Left lung (tissue), 14 donors: ENCODE measurements at places on chromosomes 3 and 15. TPM values are rescaled to one million over a fixed set of nuclear protein-coding genes. Genes with fewer than 3 reads are reported as not detected.

DNA sequence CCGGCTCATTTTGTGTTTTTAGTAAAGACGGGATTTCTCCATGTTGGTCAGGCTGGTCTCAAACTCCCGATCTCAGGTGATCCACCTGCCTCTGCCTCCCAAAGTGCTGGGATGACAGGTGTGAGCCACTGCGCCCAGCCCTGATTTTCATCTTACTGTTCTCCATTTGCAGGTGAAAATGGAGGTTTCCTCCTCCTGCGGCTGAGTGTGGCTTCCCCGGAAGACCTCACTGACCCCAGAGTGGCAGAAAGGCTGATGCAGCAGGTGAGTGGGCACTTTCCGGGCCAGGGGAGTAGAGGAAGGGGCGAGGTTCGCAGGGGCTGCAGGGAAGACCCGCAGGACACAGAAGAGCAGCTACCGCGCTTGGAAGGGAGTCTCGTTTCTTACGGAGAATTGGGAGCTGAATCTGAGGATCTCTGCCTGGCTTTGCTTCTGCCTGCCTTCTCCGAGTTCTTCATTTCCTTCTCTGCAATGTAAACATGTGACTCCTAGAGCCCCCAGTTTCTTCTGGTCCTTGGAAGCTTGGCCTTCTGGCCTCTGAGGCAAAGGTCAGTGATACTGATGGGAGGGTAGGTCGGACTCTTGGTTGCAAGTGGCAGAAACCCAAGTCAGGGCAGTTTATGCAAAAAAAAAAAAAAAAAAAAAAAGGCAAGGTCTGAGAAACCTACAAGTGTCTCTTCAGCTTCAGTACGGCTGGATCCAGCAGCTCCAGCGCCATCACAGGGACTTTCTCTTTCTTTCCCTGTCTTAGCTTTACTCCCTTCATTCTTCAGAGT lies 8.9 kb downstream of the MUC20 start:
- H3K27ac ChIP-seq = no peak overlapping the region
- H3K27me3 ChIP-seq = no peaks in the 10 kb centered on the region
- H3K4me1 ChIP-seq = no peaks in the 10 kb centered on the region
- DNase-seq = no peak
- peaks cover 7% of the 10 kb centered on the region for H3K36me3 ChIP-seq
- no peak overlapping the region for H3K4me3 ChIP-seq

GRCh38 chr3:186241910-186242821 lies 119.9 kb downstream of the DGKG start:
- no peak for DNase-seq
- H3K4me3 ChIP-seq = peak overlapping the region; percentile 36
- H3K36me3 ChIP-seq = no peaks in the 10 kb centered on the region
- H3K27ac ChIP-seq = peak overlapping the region; percentile 49
- peaks cover 10% of the 10 kb centered on the region for H3K4me1 ChIP-seq

DNA sequence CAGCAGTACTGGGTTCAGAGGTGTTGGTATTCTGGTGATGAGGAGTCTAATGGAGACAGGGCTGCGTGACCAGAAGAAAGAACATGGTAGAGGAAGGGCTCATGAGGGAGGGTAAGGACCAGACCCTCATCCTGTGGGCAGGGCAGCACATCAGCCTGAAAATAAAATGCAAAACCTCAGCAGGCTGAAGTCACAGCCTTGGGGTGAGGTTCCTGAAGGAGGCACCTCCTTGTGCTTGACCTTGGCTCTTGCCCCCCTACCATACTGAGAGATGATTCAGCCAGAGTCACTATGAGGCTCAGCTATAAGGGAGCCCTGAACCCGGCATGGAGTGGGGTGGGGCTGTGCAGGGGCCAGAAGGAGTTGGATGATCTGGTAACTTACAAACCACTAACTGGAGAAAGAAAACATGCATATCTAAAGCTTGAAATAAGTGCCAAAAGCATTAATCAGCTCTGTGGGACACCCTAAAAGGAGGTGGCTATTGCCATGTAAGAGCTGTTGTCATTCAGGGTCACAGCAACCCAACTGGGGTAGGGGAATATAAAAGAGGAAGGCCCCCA lies 60.2 kb downstream of the CORO2B start:
- no peaks in the 10 kb centered on the region for H3K27me3 ChIP-seq
- DNase-seq = no peak
- no peaks in the 10 kb centered on the region for H3K4me1 ChIP-seq
- no peak overlapping the region for H3K27ac ChIP-seq
- H3K36me3 ChIP-seq = no peaks in the 10 kb centered on the region

Gene CADM2
- 0.16 TPM for total RNA-seq
